ENCODE measurements at places on chromosomes 7 and 10.

DNA sequence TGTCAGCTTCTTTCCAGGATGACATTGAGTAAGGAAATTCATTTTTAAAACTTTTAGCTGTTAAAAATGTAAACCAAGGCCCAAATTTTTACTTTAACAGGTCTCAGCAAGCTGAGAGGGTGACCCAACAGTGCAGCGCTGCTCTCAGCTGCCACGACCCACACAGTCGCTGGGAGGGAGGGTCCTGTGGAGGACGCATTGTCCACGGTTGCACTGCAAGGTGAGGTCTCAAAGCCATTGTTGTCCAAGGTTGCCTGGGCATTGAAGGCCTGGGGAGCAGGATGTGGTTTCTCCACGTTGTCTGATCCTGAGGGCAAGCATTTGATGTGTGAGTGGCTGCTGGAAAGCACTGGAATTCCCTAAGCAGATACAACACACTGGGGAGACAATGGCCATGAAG, 15.1 kb upstream of the VIPR2 start:
- no peak for DNase-seq

GRCh38 chr7:154916856-154917807, 85.8 kb downstream of the PAXIP1 start:
- DNase-seq = no peak

- DNase-seq = peak; percentile 48
Measured at GRCh38 chr10:119165171-119166117, at the start of gene SFXN4. TSS of gene SFXN4 (minus strand) at chr10:119165714. CDS start at chr10:119165647, 67 bp downstream.

DNA sequence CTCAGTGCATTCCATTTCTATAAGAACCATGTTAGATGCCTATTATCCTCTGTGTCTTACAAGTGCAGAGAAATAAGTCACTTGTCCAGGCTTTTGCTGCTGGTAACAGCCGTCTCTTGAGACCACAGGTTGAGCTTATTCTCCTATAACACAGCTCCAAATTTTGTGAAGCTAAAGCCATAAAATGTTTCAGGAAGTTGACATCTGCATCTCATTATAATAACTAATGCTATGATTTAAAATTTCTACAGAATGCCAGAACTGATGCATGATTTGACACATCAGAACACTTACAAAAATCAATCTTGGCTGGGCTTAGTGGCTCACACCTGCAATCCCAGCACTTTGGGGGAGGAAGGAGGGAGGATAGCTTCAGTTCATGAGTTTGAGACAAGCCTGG, 986.9 kb downstream of the TYW1 start:
- DNase-seq = no peak

DNA sequence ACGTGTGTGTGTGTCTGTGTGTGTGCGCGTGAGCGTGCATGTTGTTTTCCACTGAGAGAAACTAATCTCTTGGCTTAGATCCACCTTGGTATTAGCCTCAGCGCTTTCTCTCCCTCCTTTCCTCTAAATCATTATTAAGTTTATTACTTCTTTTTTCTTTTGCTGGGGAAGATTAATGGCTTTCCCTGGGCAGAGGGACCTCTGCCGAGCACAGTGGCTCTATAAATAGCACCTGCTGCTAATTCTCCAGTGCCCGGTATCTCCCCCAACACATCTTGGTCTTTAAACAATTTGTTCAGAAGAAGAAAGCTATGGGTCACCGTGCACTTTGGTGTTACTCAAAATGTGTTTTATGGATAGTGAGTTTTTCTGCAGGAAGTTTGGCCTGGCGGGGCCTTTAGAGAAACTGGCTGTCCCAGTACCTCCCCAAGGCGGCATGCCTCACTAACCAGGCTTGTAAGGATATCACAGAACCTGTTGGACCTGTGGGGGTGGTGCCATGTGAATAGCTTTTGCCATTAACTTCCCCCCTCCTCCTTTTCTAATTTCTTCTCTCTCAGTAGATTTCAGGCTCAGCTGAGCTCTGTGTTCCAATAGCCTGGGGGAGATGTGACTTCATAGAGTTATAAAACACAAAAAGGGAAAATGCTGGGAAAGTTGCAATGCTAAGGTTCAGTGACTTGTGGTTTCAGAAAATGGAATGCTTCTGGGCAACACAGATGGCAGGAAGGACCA, 70.1 kb upstream of the RAB11FIP2 start:
- peak; percentile 69 for DNase-seq

DNA sequence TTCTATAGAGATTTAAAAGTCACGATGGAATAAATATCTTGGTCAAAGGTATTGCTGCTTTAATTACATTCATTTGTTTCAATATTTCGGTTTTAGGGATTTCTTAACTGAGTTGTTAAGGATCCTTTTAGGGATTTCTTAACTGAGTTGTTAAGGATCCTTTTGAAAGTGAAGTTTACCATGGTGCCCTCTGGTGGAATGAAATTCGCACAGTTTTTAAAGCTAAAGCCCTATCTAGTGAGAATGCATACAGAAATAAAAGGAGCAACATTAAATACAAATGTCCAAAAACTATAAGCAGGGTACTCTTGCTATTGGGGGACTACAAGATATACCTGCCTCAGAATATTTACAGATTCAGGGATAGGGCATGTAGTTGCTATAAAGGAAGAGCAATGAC, 193.7 kb downstream of the RNLS start:
- DNase-seq = peak; percentile 42

DNA sequence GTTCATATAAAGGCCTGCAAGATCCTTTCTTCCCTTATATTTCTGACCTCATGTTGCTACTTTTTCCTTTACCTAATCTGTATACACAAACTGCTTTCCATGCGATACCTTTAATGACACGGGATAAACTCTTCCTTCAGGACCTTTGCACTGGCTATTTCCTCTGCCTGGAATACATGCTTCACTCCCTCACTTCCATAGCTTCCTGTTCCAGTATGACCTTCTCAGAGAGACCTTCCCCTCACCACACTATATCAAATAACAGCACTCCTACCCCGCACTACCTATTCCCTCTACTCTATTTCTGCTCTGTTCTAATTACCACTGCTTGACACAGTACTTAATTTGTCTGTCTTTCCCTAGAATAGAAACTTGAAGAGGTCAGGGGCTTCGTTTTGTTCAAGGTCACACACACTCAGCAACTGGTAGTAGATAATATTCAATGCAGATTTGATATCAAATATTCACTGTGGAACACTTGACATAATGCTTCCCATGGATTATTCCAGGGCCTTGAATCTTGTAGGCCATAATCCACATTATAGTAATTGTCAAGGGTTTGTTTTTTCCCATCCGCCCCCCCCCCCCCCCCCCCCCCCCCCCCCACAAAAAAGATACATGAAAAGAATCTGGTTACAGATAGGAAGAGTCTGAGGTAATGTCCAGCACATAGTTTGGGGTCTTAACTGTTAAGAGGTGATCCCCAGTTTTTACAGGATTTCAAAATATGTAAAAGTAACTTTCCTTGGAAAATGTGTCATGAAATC, 11.1 kb downstream of the SYPL1 start:
- no peak for DNase-seq

- DNase-seq = no peak
Measured at GRCh38 chr10:93475871-93476270, 6.3 kb downstream of the MYOF start.

DNA sequence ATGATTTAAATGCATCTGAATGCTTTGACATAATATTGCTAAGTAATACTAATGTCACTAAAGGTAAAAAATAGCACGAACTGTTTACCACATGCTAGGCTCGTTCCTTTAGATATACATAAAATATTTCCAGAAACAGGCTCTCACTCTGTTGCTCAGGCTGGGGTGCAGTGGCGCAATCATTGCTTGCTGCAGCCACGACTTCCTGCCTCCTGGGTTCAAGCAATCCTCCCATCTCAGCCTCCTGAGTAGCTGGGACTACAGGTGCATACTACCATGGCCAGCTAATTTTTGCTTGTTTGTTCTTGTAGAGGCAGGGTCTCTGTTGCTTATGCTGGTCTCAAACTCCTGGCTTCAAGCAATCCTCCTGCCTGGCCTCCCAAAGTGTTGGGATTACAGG, 183.3 kb downstream of the SGMS1 start:
- DNase-seq = no peak

- no peak for DNase-seq
Measured at GRCh38 chr7:43944286-43944685, 18.1 kb downstream of the UBE2D4 start.

GRCh38 chr7:128914566-128915151, 4.2 kb upstream of the KCP start:
- DNase-seq = no peak

- no peak for DNase-seq
Measured at GRCh38 chr7:128831994-128832879, 2.0 kb downstream of the FLNC start.

GRCh38 chr7:18117482-18117881, 89.8 kb upstream of the PRPS1L1 start:
- DNase-seq = no peak

DNA sequence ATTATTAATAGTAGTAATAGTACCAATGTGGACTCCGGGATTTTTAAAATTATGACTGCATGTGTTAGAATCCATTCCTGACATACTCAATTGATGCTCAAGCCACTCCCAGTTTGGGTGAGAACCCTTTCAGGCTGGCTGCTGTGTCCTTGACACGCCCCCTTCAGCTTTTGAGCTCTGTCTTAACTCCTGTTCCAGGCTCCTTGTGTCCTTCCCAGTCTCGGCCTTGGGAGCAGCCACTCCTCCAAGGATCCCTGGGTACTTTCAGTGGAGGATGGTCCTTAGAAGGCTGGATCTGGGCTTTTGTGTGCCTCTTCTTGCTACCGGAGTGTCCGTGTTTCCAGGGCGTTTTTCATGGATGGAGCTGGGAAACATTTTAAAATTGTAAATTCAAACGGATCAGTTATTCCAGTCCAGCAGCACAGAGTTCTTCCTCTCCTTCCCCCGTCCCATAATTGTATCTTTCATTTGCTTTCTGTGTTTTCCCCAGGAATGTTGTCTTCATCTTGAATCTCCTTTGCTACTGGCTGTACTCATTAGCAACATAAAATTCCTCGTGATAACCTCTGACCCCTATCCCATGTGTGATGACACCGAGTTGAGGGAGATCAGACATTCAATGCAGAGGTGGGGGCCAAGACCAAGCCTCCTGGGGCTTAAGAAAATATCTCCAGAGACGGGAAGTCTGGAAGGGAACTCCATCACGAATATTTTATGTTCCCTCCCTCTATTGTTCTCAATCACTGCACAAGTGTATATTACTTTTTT, 40.0 kb upstream of the PFKFB3 start:
- DNase-seq = no peak

DNA sequence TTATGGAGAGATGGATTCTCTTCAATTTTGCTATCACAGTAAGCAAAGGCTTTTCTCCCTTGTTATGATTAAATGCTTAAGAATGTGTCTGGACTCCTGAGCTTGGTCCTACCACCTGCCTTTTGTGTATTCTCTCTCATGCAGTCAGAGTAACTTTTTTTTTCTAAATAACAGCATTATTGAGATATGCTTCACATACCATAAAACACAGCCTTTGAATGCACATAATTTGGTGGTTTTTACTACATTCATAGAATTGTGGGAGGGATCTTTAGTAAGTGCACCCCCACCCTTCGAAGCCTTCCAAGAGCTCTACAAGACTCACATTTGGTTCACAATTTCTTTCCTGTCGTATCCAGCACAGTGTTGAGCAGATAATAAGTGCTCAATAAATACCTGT, 175.5 kb downstream of the ADAM12 start:
- DNase-seq = no peak
